ENCODE measurements at places on chromosomes 2 and 18.

DNA sequence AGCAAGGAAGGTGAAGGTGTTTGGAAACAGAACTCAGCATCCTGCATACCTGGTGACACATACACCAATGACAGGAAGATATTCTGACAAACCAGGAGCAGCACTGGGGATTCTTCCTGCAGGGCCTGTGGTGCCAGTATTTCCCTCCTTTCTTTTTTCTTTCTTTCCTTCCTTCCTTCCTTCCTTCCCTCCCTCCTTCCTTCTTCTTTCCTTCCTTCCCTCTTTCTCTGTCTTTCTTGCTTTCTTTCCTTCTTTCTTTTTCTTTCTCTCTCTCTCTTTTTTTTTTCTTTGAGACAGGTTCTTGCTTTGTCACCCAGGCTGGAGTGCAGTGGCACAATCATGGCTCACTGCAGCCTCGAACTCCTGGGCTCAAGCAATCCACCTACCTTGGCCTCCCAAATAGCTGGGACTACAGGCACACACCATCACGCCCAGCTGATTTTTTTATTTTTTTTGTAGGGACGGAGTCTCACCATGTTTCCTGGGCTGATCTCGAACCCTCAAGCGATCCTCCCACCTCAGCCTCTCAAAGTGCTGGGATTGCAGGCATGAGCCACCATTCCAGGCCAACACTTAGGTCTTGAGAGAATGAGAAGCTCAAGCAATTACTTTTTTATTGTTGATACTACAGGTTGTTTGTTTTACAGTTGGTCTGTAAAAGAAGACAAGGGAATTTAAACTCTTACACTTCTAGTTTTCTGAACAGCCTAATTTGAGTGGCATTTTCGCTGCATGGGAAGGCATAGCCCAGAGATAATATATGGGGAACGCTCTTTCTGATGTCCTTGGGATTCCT, 54.7 kb upstream of the GATA6 start:
- no peak for DNase-seq

- DNase-seq: no peak
Observed at GRCh38 chr18:3546106-3546505, 96.1 kb downstream of the TGIF1 start.

GRCh38 chr2:54321047-54321446, 65.0 kb upstream of the TSPYL6 start:
- DNase-seq: no peak

GRCh38 chr2:233339427-233339826, 14.9 kb upstream of the DGKD start:
- DNase-seq: no peak

GRCh38 chr2:117776888-117777287, 37.6 kb upstream of the DDX18 start:
- no peak for DNase-seq

DNA sequence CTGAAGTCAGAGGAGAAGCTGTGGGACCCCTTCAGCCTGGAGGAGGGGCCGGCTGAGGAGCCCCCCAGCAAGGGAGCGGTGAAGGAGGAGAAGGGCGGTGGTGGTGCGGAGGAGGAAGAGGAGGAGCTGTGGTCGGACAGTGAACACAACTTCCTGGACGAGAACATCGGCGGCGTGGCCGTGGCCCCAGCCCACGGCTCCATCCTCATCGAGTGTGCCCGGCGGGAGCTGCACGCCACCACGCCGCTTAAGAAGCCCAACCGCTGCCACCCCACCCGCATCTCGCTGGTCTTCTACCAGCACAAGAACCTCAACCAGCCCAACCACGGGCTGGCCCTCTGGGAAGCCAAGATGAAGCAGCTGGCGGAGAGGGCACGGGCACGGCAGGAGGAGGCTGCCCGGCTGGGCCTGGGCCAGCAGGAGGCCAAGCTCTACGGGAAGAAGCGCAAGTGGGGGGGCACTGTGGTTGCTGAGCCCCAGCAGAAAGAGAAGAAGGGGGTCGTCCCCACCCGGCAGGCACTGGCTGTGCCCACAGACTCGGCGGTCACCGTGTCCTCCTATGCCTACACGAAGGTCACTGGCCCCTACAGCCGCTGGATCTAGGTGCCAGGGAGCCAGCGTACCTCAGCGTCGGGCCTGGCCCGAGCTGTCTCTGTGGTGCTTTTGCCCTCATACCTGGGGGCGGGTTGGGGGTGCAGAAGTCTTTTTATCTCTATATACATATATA, 46.0 kb downstream of the BOLA3 start:
- DNase-seq: no peak

- DNase-seq: no peak
Observed at GRCh38 chr2:203849010-203849409, 18.6 kb upstream of the CTLA4 start.

DNA sequence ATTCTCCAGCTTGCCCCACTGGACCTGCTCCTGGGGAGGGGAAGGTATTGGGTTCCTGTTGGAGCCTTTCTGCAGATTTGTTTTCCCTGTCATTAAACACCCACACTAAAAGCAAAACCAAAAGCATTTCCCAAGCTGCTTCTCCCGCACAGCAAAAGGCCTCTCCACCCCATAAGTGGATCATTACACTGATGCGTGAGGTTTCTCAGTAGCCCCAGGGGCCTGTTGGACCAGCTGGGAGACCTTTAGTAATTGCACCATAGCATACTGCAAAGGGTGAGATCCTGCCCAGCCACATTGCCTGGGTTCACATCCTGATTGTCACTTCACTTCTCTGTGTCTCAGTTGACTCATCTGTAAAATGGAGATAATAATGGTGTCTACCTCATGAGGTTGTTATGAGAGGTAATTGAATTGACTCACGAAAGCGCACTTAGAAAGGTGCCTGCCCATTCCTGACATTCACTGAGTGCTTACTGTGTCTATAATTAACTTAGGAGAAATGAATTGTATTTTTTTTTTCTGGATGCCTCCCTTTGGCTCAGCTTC, 43.9 kb downstream of the TOGARAM2 start:
- DNase-seq: no peak

- no peak for DNase-seq
Observed at GRCh38 chr2:21693081-21693480, 569.3 kb downstream of the TDRD15 start.

DNA sequence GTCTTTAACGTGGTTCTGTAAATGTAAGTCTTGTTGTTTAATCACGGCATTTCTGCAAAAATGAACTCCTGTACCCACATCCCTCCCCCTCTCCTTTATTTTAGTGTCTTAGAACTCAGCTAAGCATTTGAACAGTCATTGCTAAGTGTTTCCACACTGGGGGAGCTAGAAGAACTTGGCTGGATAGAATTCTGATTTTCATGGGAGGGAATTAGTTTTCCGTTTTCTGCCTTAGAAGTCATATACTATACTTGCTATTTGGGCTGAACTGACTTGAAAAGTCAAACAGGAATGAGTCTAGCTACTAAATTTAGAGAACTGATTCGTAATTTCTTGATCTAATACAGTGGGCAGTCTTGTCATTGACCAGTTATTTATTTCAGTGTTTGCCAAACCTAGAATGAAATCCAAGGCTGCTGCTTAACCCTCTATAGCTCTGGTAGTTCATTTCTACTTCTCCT, 61.1 kb downstream of the FMNL2 start:
- DNase-seq: no peak

GRCh38 chr2:29295845-29296244, 180.6 kb downstream of the CLIP4 start:
- DNase-seq: no peak

- DNase-seq: no peak
Observed at GRCh38 chr2:20172273-20173055, 52.5 kb downstream of the SDC1 start.

DNA sequence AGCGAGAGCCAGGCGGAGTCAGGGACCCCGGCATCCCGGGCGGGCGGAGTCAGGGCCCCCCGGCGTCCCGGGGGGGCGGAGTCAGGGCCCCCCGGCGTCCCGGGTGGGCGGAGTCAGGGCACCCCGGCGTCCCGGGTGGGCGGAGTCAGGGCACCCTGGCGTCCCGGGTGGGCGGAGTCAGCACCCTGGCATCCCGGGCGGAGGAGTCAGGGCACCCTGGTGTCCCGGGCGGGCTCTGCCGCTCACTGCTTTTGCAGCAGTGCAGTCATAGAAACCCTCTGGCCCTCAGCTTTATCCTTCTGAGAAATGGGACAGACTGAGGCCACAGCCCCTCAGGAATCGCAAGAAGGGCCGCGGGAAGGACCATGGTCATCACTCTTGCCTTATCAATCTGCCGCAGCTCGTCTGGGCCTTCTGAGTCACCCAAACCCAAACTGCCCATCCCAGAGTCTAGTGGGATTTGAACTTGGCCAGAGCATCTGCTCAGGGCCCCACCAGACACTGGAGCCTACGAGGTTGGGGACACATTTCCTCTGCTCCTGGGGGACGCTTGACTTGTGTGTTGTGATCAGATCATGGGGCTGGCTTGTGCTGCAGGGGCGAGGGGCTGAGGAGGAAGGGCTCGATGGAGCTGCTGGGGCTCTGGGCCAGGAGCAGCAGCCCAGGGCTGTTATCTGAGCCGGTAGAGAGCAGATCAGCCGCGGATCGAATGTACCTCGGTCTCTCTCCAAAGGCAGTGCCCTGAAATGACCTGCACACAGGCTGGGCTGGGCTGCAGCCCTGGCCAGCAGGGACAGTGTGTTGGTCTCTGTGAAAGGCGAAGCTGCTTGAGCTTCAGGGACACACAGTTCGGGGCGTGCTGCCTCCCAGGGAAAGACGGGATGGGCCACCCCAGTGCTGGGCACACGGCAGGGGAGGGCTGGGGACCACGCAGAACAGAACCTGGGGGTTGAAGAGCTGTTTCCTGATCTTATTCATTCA, 290.1 kb upstream of the HDAC4 start:
- no peak for DNase-seq

DNA sequence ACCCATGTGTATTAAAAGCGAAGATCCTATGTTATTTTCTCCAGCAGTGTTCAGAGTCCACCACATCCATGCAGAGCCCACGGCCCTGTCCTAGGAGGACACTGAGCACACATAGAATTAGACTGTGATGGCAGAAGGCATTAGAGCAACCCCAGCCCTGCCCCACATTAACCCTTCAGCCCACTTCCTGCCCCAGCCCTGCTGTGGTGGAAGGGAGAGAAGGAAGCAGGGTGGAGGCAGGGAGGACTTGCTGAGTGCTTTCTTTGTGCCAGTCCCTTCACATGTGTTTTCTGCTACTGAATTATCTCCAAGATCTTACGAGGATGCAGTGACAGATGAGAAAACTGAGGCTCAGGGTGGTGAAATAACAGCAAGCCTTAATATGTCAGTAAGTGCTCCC, 339.0 kb downstream of the SMAD2 start:
- DNase-seq: no peak

- no peak for DNase-seq
Observed at GRCh38 chr2:138087751-138088593, 123.7 kb downstream of the HNMT start.

- no peak for DNase-seq
Observed at GRCh38 chr2:144403933-144404332, 116.0 kb downstream of the ZEB2 start.

DNA sequence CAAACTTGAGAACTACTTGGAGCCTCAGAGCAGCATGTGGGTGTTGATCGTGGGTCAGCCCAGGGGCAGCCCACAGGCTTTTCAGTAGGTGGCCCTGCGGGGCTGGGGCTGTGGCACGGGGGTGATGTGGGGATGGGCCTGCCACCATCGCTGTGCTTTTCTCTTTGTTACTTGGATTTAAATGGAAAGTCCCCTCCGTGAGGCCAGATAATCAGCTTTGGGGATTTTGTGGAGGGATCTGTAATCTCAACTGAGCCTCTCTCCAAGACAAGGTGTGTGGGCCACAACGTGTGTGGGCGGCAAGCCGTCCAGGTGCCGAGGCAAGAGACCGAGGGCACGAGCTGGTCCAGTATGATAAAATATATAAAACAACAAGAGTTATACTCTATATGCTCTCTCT, 16.7 kb downstream of the COLEC11 start:
- DNase-seq: no peak

GRCh38 chr2:212173756-212174510, 364.7 kb downstream of the ERBB4 start:
- DNase-seq: no peak

GRCh38 chr2:231661422-231662027, 46.8 kb upstream of the PTMA start:
- DNase-seq: no peak

DNA sequence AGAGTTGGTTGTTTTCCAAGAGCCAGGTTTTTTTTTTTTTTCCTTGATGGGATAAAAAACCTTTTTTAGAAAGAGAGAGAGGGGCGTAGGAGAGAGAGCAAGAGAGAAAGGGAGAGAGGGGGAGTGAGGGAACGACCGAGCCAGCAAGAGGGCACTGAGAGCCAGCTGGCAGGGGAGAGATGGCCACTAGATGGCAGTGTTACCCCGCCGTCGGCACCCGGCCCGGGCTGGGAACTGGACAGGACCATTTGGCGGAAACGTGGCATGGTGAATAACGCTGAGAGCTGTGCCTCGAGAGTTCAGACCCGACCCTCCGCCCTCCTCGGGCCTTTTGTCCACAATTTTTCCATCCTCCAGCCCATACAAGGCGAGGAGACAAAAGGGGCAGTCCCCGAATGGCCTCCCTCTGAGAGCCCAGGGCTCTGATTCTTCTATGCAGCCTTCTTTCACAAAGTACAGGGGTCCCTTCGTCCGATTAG, 286.7 kb upstream of the VRK2 start:
- peak; percentile 65 for DNase-seq

DNA sequence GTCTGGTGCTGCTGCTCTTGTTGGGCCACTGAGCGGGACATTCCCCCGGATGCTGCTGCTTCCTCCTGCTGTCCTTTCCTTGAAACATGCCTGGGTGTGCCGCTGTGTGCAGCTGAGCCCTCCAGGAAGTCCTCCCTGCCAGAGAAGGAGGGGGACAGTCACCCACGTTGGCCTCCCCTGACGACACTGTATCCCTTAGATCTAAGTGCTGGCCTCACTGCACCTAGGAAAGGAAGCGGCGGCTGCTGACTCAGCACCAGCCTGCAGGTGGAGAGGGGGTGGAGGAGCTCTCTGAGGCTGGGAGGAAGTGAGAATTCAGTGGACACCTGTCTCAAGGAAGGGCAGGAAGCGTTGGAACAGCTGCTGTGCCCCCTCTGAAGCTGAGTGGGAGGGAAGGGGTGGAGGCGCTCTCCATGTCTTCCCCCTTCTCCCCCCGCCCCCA, 239.8 kb downstream of the HAUS1 start:
- peak; percentile 63 for DNase-seq

- DNase-seq: no peak
Observed at GRCh38 chr2:219027511-219028055, 13.7 kb downstream of the CFAP65 start.

Data from CD4-positive, alpha-beta T cell treated with Interleukin-17A for 1 hour (primary cell).